Activated T-cell treated with anti-CD3 and anti-CD28 coated beads, Interleukin-2, amount 50 U/mL, for 1 hour (primary cell): ENCODE measurements at places on chromosomes 4 and X.

- DNase-seq, result no peak
Observed at GRCh38 chr4:151324752-151325110, 674 bp downstream of the SH3D19 start.

- DNase-seq, result no peak
Observed at GRCh38 chr4:55363691-55364351, 17.8 kb downstream of the SRD5A3 start.

DNA sequence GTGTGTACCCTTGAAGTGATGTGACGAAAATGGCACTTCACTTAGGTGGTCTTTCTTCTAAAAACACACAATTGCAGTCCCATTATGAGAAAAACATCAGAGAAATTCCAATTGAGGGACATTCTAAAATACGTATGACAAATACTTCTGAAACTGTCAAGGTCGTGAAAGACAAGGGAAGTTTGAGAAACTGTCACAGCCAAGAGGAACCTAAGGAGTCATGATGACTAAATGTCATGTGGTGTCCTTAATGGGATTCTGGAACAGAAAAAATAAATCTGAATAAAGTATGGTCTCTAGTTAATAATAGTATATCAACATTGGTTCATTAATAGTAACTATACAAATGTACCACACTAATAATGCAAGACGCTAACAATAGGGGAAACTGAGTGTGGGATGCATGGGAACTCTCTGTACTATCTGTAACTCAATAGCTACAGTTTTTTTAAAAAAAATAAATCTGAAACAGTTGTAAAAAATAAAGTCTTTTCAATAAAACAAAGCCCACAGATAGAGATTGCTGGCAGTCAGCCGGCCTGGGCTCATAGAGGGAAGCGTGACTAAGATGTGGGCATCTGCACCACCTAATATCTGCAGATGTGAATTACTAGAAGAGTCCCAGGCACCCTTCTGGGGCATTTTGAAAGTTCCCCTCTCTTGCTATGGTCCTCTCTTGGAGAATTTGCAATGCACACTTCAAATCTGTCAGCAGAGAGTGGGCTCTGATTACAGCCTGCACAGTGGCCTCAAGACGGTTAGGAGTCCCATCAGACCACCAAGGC lies 47.6 kb downstream of the MID1IP1 start:
- no peak for DNase-seq

DNA sequence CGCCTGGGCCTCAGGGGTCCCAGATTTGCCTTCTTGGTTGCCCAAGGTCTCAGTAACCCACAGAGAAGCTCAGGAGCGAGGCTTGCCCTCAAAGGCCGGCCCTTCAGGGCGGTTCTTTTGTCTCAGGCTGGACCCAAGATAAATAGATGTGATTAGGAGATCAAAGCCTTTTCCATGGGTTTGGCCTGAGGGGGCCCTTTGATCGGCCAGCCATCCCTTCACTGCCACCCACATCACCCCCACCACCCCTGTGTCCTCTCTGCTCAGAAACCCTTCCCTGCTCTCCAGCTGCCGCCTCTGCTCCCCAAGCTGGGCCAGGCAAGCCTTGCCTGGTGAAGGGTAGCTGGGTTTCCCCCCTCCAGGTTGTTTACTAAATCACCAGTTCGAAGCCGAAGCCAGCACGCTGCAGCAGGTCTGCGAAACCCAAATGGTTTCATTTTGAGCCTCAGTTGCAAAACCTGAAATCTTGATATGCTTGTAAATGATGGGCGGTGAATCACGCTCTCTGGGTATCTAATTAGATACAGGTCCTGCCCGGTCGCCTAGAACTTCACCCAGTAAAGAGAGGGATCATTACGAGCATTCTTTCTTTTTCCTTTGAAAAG lies 202.6 kb upstream of the BCOR start:
- no peak for DNase-seq
